HCT116 (cell line): ENCODE measurements at places on chromosomes 1 and 21.

GRCh38 chr1:197178998-197179397 lies 32.5 kb upstream of the ASPM start:
- DNase-seq: no peak

DNA sequence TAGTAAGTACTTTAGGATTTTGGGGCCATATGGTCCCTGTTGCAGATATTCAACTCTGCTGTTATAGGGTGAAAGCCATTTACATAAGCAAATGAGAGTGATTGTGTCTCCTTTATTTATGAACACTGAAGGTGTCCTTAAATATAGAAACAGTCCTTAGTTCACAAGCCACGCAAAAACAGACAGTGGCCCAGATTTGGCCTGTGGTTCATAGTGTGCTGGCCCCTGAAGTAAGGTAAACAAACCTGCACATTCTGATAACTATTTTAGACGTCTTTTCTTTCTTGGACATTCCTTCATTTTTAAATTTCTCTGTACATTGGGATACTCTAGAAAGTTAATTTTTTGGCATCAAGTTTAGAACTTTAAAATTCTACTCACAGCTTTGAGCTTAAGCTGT lies 23.5 kb downstream of the RAP1A start:
- no peak for DNase-seq

DNA sequence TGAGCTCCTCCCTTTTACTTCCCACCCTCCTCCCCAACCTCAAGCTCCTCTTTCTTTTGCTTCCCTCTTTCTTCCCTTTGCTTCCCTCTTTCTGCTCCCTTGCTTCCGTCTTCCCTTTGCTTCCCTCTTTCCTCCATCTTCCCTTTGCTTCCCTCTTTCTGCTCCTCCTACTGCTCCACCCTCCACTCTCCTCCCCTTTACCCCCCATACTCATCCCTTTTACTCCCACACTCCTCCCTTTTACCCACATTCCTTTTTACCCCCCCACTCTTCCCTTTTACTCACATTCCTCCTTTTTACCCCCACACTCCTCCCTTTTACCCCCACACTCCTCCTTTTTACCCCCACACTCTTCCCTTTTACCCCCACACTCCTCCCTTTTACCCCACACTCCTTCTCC lies 30.2 kb downstream of the PGBD5 start:
- DNase-seq: no peak

- DNase-seq: no peak
Measured at GRCh38 chr1:58709540-58710175, 9.8 kb upstream of the MYSM1 start.

GRCh38 chr1:245418077-245418476 lies 263.3 kb downstream of the KIF26B start:
- DNase-seq: no peak

- no peak for DNase-seq
Measured at GRCh38 chr21:32093646-32094462, 185.0 kb downstream of the MIS18A start.

DNA sequence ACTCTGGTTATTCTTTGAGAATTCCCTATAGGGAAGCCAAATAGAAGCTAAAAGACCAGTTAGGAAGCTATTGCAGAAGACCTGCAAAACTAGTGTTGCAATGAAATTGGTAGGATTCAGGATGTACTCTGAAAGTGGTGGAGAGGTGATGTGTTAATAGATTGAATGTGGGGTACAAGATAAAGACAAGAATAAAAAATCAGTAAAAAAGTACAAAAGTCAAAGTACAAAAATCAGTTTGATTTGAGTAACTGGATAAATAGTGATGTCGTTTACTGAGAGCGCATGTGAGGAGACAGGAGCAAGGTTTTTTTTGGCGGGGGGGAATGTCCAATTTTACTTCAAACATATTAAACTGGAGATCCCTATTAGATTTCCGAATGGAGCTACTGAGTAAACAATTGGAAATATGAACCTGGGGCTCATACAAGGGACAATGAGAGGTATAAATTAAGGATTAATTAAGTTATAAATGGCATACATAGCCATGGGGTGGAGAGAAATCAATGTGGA lies 2.5 kb upstream of the DCAF8 start:
- no peak for DNase-seq

- no peak for DNase-seq
Measured at GRCh38 chr1:91349524-91349923, 55.1 kb downstream of the HFM1 start.

- no peak for DNase-seq
Measured at GRCh38 chr1:20361401-20361800, 70.7 kb downstream of the VWA5B1 start.

GRCh38 chr1:172287208-172287607 lies 133.3 kb upstream of the C1orf105 start:
- DNase-seq: no peak

DNA sequence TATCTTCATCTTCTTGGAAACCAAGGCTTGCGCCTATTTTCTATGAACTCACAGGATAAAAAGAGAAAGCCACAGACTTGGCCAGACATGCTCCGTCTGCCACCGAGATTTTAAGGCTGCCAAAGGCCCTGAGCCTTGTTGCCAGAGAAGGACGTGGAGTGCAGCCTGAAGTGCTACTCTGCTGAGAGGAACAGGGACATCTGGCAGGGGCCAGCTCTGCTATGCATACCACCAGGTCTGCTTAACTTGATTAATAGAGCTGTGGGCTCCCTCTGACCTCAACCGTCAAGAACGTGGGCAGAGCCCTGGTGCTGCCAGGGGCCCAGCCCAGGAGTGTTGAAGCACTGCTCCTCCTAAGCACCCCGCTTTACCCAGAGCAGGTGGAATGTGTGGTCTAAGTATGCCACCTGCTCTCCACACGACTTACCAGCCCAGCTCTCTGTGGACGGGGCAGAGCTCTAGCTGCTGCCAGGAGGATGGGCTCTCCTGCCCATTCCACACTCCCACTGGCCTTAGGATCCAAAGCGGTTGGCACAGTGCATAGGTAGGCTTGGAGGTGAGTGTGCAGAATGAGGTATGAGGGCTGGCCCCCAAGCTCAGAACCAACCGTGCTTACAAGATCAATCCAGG lies 10.6 kb downstream of the HCRTR1 start:
- no peak for DNase-seq

DNA sequence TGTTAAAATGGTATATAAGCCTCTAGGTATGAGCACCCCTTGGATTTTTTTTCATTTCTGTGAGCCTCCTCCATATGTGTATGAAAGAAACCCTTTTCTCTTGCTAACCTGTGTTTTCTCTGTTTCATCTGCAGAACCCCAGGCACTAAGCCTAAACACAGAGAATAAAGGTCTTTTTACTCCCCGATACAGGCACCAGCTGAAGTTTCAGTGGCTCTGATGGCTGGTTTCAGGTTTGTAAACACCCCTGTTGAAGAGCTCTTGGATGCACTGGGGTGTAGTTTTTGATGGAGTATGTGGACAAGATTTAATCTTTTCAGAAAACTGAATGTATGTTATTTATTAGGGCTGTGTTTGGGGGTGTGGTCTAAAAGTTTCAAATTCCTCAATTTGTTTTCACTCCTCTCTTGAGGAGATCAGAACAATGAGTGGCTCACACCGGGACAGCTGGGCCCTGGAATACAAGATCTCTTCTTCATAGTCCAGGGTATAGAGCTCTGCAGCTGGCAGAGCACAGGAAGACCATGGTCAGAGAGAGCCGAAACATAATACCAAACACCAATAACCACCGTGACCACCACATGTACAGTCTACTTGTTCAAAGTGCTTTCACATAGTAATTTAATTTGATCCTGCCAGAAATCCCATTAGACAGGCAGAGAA lies 50.2 kb upstream of the VTCN1 start:
- DNase-seq: no peak

- DNase-seq: no peak
Measured at GRCh38 chr1:67941746-67942145, 108.5 kb upstream of the GNG12 start.

- DNase-seq: peak; percentile 60
Measured at GRCh38 chr1:167173516-167174184, 47.0 kb upstream of the POU2F1 start.

GRCh38 chr1:227549892-227550291 lies 13.5 kb upstream of the ZNF678 start:
- DNase-seq: no peak

- peak; percentile 84 for DNase-seq
Measured at GRCh38 chr1:999725-1000356, at the start of gene HES4. TSS of gene HES4 (minus strand) at chr1:1000097. CDS start at chr1:999973, 124 bp downstream.

GRCh38 chr1:29382851-29383745 lies 146.8 kb downstream of the PTPRU start:
- no peak for DNase-seq

DNA sequence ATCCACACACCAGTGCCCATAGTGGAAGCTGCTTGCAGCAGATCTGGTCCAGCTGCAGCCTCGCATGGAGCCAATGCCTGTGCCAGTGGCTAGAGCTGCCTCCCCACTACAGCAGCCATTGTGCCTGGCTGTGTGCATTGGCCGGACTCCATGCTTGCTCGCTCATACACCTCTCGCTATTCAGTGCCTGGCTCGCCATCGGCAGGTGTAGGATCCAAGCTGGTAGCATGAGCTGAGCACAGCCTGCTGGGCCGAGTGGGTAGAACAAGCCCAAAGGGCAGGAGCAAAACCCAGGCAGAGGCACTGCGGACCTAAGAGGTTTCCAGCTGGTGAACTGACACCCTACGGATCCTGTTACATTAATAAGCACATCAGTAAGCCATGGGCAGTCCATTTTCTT lies 1184.1 kb downstream of the AMY1C start:
- DNase-seq: no peak

DNA sequence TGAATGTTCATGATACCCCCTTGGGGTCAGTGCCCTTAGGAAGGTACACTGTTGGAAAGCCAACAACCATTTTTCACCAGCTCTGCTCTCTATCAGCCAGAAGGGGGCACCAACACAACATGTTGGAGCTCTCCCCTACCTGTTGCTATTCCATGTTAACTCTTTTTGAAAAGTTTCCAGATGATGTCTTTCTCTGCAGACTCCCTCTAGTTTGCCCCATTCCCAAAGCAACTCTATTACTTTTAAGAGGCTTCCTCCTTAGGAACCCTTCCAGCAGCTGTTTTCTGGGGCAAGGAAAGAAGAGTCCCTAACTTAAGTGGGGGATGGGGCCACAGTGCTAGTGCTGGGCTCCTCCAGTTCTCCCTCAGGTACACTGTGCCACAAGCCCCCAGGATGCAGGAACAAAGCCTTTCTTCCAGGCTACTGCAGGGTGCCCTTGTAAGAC lies 22.9 kb upstream of the NDC1 start:
- peak; percentile 32 for DNase-seq

DNA sequence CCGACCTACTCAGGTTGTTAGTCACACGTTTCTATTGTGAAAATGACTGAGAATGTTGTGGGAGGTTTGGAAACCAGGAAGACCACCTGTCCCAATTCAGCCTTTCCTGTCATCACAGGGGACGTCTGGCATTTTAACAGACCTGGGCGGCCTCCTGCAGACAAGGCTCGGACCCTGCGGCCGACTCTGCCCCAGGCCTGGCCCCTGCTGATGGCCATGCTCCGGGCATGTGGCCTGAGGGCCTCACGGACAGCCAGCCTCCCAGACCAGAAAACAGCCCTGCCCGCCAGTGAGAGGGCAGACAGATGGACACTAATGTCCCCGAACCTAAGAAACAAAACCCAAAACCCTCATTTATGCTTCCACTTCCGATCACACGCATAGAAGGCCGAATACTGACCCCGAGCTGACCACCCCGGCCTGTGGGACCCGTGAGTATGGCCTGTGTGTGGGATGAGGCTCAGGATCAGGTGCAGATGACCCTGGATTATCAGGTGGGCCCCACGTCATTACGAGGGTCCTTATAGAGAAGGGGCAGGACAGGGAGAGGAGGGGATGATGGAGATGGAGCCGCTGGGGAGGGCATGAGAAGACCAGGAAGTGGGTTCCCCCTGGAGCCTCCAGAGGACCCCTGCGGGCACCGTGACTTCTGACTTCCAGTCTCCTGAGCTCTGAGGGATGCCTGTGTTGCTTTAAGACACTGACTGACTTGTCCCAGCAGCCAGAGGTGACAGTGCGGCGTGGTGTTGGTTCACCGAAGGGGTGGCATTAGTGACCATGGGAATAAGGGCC lies 9.6 kb downstream of the COL18A1 start:
- no peak for DNase-seq

DNA sequence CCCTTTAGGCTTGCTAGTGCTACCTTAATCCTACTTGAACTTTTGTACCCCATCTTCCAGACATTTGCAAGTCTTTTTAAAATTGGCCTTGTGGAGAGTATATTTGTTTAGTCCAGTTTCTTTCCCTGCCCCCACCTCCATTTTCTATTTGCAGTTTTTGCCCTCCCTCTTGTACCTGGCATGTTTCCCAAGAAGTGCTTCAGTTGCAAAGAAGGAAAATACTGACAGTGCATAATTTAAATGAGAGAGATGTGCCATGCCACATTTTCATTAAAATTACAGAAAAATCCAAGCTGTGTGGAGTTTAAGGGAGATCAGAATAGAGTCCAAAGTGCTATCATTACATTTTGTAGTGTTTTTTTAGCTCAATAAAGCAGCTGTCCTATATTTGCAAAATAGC lies 150.0 kb upstream of the ADGRL2 start:
- no peak for DNase-seq

- DNase-seq: peak; percentile 47
Measured at GRCh38 chr1:221478050-221478949, 263.6 kb downstream of the DUSP10 start.

GRCh38 chr1:29237852-29238619 lies 1.7 kb downstream of the PTPRU start:
- DNase-seq: no peak

GRCh38 chr1:60463786-60464185 lies 390.2 kb upstream of the C1orf87 start:
- no peak for DNase-seq

- DNase-seq: no peak
Measured at GRCh38 chr21:33070998-33071769, 1.2 kb downstream of the OLIG1 start.

DNA sequence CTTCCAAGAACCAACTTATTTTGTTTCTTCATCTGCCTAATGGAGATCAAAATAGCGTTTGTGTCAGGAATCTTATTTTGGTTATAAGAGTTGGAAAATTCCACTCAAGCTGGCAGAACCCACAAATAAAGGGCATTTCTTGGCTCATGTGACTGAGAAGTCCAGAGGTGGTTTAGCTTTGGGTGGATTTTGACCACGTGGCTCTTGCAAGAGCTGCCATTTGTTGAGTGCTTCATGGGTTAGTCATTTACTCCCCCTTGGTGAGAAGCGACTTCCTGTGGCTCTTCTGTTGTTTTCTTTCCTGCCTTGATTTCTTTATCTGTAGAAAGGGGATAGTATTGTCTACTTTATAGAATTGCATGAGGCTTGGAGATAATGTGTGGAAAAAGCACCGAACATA lies 9.5 kb upstream of the RNF186 start:
- no peak for DNase-seq

DNA sequence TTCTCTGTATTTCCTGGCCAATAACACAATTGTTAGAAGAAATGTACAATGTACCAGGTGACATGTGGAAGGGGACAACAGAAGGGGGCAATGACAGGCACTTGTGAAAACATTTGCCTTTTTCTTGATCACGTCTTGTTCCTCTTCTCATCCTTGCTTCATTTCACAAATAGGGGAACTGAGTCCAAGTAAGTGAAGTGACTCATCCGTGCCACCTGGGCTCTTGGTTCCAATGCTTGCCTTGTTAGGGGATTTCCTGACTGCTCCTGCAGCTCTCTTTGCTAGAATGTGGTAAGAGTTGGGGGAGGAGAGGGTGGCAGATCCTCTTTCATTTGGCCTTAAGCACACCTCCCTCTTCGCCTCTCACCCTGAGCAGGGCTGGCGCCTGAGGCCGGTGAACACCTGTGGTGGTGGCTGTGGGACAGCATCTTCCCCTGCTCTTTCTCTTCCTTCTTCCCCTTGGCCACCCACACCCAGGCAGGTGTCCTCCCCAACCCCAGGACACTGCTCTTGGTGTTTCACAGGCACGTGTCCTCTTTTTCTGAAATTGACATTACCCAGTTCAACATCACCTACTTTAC lies 2.2 kb upstream of the RHEX start:
- DNase-seq: no peak

- no peak for DNase-seq
Measured at GRCh38 chr1:216020743-216021345, 402.4 kb downstream of the USH2A start.
